Chondrocyte (in vitro differentiated cells): ENCODE measurements at places on chromosomes 1 and 21. TPM values are rescaled to one million over a fixed set of nuclear protein-coding genes. Genes with fewer than 3 reads are reported as not detected.

EPS8L3 gene
- not detected in 3 replicates for total RNA-seq

- DNase-seq, result peak; percentile 97
These were observed 168.5 kb upstream of the IRF2BP2 start for GRCh38 chr1:234778221-234779159.

GRCh38 chr1:231315887-231316286, 21.8 kb downstream of the EXOC8 start:
- no peak for DNase-seq

GRCh38 chr1:62407398-62408009, 29.3 kb upstream of the USP1 start:
- DNase-seq, result no peak

DNA sequence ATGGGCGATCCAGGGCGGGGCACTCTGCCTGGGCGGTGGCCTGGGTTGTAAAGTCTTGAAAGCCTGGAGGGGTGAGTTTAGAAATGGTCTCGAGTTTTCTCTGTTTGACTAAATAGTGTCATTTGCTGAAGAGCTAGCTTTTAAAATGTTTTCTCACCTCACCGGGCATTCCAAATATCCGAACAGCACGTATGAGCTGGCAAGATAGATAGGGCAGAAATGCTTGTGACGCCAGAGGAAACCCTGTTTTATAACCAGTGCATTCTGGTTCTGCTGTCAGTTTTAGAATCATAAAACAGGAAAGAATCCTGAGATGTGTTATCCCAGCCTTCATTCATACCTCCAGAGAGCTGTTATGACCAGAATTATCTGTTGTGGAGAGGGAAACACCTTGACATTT, 725 bp downstream of the RTCA start:
- DNase-seq, result no peak

DNA sequence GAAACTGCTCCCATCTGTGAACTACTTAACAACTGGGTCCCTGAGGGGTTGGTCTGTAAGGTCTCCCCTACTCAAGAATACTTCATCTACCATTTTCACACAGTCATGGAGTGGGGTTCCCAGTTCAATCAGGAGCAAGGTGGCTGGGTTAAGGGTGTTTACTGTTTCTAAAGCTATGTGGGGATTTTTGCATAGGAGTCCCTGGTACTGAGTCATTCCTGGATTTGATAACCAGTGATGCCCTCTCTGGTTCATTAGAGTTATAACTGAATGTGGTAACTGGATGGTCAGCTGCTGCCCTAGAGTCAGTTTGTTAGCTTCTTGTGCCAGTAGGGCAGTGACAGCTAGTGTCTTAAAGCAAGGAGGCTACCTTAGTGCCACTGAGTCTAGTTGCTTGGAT, 29.4 kb upstream of the KCNJ15 start:
- no peak for DNase-seq

- no peak for DNase-seq
These were observed 154.1 kb downstream of the ZBTB18 start for GRCh38 chr1:244205171-244205570.

DNA sequence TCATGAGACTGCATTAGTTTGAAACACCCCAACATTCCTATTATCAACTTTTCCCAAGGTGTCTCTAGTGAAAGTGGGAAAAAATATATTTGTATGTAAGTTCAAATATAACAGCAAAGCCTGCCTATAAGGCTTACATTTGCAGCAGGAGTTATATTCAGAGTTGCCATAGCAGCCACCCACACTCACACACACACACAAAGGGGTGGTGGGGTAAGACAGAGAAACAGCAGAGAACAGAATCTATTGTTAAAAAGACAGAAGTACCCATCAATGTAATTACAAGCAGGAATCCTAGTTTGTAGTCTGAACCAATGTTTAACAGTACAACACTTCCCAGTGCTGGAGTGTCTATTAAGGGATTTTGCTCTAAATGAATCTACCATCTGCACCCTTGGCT, 55.0 kb downstream of the PLPPR5 start:
- no peak for DNase-seq

LBR gene
- total RNA-seq, result 22.7 to 29.0 TPM (median 24.4 TPM) in 3 replicates

GRCh38 chr1:159900086-159900680, at the start of gene CFAP45:
TSS of gene CFAP45 (minus strand) at chr1:159900165. CDS start at chr1:159900098, 67 bp downstream.
- no peak for DNase-seq

GRCh38 chr1:77697441-77697840, 15.0 kb upstream of the ZZZ3 start:
- DNase-seq, result no peak

PHLDA3 gene
- 111 to 120 TPM (median 115 TPM) in 3 replicates for total RNA-seq

DNA sequence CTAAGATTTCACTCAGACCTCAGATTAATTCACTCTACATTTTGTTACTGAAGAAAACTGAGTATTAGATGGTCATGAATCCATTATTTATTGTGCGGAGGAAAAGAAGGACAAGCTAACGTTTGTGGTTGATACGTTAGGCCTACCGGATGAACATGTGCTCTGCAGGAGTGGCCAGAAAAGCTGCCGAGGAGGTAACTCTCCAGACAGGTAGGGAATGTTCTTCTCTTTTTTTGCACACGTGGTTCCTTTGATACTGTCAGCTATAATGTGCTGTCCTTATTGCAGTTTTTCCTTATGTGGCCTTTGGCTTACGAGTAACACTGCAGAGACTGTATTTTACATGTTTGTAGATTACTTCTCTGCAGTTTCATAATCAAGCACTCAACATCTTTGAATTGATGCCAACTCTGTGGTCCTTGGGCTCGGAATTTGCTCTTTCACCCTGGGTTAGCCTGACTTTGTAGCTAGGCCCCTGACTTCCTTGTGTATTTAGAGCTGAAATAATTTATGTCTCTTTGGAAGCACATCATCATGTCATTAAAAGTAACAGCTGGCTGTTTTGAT, 13.6 kb downstream of the MTR start:
- DNase-seq, result no peak

C1orf185 gene
- total RNA-seq, result not detected in 3 replicates

GIPC2 gene
- 0.10 to 0.15 TPM (median 0.10 TPM) in 3 replicates for total RNA-seq
